ENCODE measurements at places on chromosomes 3 and 15.

DNA sequence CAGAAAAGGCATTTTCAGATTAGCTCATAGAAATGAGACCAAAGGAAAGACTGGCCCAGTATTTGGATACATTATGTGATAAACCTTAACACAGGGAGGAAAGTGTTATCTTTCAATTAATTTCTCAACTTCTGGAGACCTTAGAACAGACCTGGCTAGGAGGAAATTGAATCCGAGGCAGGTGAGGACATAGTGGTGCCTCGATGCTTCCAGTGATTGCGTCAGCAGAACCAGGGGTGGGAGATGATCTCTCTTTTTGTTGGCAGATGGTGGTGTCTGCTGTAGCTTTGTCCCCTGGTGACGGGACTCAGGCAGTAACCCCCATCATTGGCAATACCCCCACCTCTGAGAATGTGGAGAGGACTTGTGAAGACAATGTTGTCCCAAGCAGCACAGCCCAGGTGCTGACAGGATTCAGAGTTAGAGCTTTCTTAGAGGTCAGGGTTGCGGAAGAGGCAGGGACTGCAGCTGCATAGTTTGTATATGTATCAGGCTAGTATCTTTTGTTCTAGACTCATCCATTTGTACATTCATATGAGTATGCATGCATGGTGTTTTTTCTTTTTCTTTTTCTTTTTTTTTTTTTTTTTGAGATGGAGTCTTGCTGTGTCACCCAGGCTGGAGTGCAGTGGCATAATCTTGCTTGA is 27.9 kb upstream of the MUC20 start:
- no peak for DNase-seq

DNA sequence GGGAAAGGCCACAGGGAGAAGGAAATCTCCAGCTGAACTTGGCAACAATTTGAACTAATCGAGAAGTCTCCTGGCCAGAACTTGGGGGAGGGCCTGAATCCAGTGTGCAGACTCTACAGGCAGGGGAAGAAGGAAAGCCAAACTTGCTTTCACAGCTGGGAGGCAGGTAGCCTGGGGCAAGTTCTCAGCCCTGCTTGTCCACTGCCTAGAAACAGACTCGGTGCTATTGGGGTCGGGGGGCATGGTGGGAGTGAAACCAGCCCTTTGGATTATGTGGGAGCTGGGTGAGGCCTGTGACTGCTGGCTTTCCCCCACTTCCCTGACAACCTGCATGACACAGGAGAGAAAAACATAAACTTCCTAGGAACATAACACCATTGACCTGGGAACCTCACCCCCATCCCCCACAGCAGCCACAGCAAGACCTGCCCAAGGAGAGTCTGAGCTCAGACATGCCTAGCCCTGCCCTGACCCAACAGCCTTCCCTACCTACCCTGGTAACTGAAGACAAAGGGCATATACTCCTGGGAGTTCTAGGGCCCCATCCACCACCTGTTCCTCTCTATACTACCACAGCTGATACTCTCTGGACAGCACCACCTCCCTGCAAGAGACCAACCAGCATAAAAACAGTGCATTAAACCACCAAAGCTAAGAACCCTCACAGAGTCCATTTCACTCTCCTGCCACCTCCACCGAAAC is 103.7 kb upstream of the MNS1 start:
- no peak for DNase-seq

- DNase-seq: no peak
Observed at GRCh38 chr15:58771621-58772250, 634 bp downstream of the MINDY2 start.

DNA sequence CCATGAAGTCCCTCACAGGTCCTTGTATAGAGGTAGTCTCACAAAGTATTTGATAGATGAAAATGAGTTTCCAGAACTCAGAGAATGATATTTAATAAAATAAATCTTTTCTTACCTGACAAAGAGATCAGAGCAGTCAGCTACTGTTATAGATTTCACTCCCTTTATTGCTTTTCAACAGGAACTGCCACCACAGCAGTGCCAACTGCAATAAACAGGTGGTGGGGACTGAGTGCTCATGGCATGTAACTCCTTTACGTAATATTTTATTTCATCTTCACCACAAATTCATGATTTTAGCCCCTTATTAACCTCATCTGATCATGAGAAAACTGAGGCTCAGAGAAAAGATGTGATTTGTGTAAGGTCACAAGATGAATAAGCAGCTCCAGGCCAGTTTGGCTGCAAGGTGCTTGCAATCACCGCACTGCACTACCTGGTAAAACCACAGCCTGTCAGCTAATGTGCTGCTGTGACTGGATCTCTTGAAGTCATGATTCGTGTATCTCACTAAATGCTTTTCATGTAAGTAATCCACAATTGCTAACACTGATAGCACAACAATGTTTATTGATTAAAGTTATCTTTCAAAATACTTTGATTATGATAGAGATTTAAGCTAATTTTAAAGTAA is 78.8 kb downstream of the WNT5A start:
- no peak for DNase-seq

GRCh38 chr3:138919325-138919724 is 27.6 kb downstream of the FOXL2 start:
- no peak for DNase-seq
